Left colon (tissue), 2 donors: ENCODE measurements at places on chromosomes 1 and 21. TPM values are rescaled to one million over a fixed set of nuclear protein-coding genes. Genes with fewer than 3 reads are reported as not detected.

- no peak for DNase-seq
Observed at GRCh38 chr1:156487862-156488261, 12.7 kb downstream of the MEF2D start.

DNA sequence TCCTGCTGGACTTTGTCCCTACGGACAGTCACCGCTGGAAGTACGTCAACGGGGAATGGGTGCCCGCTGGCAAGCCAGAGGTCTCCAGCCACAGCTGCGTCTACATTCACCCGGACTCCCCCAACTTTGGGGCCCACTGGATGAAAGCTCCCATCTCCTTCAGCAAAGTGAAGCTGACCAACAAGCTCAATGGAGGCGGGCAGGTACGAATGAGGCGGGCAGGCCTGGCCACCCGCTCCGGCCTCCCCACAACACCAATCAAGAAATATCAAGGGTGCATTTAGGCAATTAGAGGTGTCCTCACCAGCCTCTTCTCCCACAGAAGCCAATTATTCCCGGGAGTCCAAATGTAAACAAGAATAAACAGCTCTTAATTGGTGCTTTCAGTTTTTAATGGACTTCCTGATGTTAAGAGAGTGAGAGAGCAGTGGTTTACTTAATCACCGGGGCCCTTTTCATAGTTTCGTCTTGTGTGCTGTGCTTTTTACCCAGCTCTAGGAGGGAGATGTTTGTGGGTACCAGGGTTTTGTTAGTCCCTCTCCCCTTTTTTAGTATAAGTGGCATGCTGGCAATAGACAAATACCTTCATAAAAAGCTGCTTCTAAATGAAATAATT lies 10.7 kb downstream of the TBX19 start:
- no peak for DNase-seq

GRCh38 chr1:199691540-199691939 lies 336.0 kb upstream of the NR5A2 start:
- no peak for DNase-seq

CCDC181 gene
- 0.11 TPM for total RNA-seq
